ENCODE measurements at places on chromosomes 1 and 21. TPM values are rescaled to one million over a fixed set of nuclear protein-coding genes. Genes with fewer than 3 reads are reported as not detected.

- DNase-seq: no peak
These were observed 183.9 kb downstream of the CAMTA1 start for GRCh38 chr1:6969106-6969505.

DNA sequence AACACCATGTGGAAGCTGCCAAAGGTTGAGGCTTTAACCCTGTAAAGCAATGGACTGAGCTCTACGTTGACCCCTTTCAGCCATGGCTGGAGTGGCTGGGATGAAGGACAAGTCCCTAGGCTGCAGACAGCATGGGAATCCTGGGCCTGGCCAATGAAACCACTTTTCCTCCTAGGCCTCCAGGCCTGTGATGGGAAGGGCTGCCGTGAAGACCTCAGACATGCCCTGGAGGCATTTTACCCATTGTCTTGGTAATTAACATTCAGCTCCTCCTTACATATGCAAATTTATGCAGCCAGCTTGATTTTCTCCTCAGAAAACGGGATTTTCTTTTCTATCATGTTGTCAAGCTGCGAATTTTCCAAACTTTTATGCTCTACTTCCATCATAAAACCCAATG, 214.5 kb downstream of the RGS7 start:
- no peak for DNase-seq

KIAA1614 gene
- total RNA-seq: 0.20 TPM

- no peak for DNase-seq
These were observed 10.7 kb upstream of the SLC2A5 start for GRCh38 chr1:9079988-9080704.

DNA sequence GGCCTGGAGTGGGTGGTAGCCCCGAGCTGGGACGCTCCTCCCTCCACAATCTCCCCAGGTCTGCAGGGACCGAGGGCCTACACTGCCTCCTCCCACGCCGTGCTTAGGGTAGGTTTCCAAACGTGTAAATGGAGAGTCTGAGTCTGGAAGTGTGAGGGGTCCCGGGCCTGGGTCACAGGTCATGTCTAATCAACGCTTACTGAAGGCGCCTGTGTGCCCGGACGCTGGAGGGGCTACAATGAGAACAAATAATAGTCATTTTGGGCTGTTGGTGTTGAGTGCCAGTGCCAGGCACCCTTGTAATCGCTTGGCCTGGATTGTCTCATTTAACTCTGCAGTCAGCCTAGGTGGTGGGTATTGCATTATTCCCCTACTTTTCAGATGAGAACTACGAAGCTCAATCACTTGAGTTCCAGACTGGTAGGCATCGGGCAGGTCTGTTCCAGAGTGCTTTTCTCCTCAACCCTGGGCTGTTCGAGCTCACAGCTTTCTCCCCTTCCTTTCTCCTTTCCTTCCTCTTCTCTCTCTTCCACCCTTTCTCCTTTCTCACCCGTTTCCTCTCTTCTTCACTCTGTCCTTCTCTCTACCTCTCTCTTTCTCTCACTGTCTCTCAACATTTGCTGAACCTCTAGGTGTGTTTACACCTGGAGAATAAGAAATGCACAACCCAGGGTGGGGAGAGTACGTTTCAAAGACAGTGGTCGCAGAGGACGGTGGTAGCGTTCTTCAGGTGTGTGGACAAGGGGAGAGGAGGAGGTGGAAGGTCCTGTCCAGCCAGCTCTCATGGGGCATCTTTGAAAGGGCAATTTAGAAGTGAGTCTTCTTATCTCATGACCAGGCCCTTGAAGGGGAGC, 883 bp downstream of the SLC66A1 start:
- no peak for DNase-seq

DNA sequence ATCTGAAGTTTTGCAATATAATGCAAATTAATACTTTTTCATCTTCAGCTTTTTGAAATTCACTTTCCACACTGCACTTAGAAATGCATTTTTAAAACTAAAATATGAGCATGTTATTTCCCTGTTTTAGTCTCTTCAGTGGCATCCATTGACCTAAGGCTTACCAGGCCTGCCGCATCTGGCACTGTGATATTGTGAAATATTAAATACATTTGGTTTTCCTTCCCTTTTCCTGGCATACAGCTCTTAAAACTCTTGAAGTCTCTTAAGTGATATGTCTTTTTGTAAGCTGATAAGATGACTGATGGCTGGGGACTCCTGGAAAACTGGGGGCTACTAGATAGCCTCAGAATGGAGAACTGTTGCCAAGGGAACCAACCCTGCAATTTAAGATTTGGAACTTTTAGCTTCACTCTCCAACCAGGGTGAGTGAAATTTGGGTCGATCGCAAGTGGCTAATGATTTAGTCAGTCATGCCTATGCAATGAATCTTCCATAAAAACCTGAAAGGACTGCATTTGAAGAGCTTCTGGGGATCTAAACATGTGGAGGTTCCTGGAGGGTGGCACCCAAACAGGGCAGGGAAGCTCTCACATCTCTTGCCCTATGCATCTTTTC, 75.5 kb upstream of the PDC start:
- DNase-seq: no peak

DNA sequence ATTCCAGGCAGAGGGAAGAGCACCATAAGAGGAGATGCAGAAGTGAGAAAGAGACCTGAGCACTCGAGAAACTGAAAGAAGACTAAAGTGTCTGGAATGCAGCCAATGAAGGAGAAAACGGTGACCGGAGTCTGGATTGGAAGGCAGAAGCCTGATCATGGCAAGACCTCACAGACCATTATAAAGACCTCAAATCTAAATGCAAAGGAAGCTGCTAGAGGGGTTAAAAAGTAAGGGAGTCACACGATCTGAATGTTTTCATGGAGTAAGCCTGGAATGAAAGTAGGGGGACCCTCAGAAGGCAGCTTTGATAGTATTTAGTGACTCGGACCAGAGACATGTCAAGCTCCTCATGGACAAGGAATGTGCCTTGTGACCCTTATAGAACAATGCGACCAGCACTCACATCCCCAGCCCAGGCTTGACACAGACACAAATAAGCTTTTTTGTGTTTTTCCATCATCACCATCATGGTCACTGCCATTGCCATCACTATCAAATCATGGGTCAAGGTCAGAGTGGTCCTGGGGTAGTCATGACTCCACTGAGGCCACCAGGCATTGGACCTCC, 183.6 kb downstream of the SEC16B start:
- no peak for DNase-seq

DNA sequence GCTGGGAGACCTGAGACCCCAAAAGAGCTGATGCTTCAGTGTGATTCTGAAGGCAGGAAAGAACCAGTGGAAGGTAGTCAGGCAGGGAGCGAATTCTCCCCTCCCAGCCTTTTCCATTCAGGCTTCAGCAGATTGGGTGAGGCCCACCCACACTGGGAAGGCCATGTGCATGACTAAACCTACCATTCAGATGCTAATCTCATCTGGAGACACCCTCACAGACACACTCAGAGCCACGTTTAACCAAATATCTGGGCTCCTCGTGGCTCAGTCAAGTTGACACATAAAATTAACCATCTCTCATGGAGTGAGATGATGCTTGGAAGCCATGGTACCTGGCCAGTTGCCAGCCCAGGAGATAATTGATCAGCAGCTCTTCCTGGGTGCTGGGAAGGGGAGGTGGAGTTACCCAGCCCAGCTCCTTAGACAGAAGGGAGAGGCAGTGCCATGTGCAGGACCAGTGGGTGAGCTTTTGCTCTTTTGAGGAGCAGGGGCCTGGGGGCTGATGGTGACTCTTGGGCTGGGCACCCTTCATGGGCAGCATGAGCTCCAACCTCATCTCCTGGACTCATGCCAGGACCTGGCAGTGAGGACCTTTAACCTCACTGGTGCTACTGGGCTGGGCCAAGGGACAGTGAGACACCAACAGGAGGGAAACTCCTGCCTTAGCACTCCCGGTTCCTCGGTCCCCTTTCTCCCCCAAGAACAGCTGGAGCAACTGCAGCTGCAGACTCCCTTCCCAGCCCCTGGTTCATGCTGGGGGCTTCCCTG, 89.0 kb upstream of the ACTL8 start:
- no peak for DNase-seq

DNA sequence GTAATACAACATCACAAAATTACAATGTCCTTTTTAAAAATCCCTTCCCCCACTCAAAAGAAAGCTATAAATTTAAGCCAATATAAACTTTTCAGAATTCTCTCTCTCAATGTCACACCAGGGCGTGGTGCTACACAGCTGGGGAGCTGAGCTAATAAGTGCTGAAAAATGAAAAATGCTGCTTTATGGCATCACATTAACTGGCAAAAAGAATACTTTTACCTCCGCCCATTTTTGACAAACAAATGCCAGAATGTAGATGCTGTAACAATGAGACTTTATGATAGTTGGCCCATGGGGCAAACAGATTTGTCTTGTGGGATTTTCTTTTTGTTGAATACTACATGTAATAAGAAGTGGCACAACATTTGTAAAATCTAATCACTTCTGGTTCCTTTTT, 12.7 kb upstream of the LYPLAL1 start:
- DNase-seq: no peak

- DNase-seq: no peak
These were observed 39.1 kb downstream of the RPS6KC1 start for GRCh38 chr1:213089924-213090677.

- DNase-seq: no peak
These were observed 367.3 kb downstream of the SMYD3 start for GRCh38 chr1:246139745-246140182.

DNA sequence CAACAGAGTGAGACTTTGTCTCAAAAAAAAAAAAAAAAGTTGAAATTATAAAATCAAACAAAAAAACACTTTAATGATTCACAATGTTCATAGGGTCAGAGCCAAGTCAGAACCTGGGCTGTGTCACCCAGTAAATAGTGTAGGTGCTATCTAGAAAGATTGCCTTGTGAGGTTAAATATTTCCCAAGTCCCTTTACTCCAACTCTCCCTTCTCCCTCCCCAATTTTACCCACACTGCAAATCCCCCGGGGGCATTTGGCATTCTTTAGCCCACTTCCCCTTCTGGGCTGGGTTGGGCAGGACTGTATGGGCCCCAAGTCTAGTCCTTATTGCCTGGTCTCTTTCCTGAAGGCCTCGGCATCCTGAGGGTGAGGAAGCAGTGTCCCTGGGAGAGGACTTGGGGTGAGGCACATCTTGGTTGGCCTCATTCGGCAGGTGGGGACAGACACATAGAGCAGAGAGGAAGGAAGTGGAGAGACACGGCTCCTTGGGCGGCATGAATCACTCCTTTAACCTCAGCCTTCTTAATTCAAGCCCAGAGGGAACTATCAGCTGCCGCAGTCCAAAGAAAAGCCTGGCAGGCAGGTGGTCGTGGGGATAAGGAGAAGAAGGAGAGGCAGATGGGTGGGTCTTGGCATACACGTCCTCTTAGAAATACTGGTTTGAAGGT, 8.2 kb downstream of the ADORA1 start:
- DNase-seq: no peak

LYPD8 gene
- total RNA-seq: not detected

VASH2 gene
- total RNA-seq: 1.7 TPM

NBPF4 gene
- not detected for total RNA-seq

DNA sequence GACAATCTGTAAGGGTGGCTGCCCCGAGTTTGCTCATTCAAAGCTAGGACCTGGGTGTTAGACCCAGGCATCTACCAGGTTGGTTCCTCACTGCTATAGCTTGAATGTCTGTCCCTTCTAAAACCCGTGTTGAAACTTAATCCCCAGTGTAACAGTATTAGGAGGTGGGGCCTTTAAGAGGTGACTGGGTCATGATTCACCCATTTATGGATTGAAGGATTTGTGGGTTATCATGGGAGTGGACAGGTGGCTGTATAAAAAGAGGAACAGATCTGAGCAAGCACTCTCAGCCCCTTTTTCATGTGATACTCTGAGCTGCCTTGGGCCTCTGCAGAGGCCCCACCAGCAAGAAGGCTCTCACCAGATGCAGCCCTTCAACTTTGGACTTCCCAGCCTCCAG, 29.4 kb downstream of the PSMG1 start:
- no peak for DNase-seq

GRCh38 chr1:233912447-233912846, 8.0 kb downstream of the SLC35F3 start:
- no peak for DNase-seq

GRCh38 chr1:116075990-116076389, 35.2 kb upstream of the MAB21L3 start:
- no peak for DNase-seq

DNA sequence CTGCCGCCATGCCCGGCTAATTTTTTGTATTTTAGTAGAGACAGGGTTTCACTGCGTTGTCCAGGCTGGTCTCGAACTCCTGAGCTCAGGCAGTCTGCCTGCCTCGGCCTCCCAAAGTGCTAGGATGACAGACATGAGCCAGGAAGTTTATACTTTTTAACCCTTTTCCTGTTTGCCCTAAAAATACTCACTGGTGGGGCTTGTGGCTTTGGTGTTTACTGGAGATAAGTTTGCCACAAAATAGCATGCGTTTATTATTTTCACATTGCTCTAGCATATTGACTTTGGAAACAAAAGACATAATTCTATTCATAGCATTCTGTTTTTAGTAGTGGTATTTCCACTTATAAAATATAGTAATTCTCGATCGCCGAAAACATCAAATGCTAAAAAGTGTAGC, 19.8 kb upstream of the GTF2B start:
- DNase-seq: no peak

GRCh38 chr21:42350318-42350910, 380 bp downstream of the TFF2 start:
- no peak for DNase-seq

NEGR1 gene
- not detected for total RNA-seq

GRCh38 chr1:6731905-6732304, 30.3 kb upstream of the DNAJC11 start:
- DNase-seq: no peak

MTARC2 gene
- total RNA-seq: not detected

IFNLR1 gene
- total RNA-seq: 2.8 TPM

- no peak for DNase-seq
These were observed 96.7 kb upstream of the TMPRSS2 start for GRCh38 chr21:41604583-41605041.

DNA sequence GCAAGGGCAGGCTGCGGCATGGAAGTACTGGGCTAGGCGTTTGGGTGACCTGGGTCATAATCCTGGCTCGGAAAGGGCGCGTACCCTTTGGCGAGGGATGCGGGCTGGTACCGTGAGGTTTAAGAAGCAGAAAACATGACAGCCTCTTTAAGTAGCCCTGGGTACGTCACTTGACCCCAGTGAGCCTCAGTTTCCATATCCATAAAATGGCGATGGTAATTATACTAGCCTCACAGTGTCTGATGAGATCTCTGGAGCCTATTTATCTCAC, 700 bp downstream of the PIGV start:
- no peak for DNase-seq

DNA sequence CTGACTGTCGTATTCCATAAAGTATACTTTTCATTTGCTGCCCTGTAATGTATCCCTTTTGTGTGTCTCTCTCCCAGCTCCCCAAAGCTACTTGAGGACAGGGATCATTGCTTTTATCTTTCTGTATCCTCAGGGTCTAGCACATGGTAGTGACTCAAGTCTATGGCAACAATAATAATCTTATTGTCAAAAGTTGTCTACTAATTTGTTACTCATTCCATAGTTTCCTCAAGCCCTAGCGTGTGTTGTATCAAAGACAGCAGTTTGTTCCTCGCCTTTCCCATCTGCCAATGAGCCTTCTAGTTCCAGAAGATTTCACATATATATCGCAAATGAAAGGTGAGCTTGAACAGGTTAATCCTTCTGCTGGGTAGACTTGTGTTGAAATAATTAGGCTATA, 9.8 kb upstream of the SLC30A1 start:
- no peak for DNase-seq

GJA4 gene
- not detected for total RNA-seq

- DNase-seq: no peak
These were observed 14.8 kb downstream of the PSEN2 start for GRCh38 chr1:226884966-226885820.

Data from CD4-positive, CD25-positive, alpha-beta regulatory T cell (primary cell).